ENCODE measurements at places on chromosomes 6 and 20.

DNA sequence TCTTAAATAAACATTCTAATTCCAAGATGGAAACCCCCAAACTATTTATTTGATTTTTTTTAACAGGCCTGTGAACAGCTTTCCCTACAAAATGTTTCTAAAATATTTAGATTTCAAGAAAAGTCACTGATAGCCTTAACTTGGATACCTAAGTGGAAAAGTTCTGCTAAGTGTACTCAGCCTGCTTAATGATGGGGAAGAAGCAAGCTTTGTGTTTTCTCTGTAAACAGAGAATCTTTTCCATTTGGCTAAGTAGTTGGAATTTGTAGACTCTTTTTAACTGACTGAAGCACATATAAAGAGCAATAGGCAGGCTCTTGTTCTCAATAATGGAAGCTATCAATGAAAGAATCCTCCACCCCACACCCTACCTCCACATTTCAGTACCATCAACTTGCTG lies 108.2 kb downstream of the KIF6 start:
- DNase-seq: no peak

DNA sequence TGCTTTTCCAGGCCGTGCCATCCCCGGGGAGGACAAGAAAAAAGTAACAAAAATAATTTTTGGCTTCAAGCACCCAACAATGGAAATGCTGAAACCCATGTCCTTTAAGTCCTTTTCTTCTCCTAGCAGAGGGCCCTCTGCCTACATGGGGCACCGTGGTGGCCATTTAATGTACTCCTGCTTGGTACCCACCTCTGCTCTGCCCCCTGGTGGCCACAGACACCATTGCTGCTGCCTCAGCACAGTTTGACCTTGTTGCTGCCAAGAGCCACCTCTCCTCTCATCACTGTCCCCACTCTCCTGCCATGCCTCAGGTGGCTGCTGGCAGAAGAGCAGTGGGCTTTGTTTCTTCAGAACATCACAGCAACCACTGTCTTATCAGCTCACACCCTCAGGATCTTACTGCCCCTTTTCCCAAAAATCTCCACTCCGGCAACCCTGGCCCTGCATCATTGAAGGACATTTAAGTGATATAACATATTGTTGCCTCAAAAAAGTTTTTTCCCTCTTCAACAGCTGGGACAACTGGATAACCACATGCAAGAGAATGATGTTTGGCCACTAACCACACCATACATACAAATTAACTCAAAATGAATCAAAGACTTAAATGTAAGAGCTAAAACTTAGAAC lies 12.9 kb upstream of the ARMC2 start:
- DNase-seq: peak; percentile 85

GRCh38 chr6:90431576-90431975 lies 134.9 kb upstream of the BACH2 start:
- no peak for DNase-seq

- DNase-seq: no peak
Measured at GRCh38 chr6:9405369-9405768, 970.0 kb upstream of the SLC35B3 start.

DNA sequence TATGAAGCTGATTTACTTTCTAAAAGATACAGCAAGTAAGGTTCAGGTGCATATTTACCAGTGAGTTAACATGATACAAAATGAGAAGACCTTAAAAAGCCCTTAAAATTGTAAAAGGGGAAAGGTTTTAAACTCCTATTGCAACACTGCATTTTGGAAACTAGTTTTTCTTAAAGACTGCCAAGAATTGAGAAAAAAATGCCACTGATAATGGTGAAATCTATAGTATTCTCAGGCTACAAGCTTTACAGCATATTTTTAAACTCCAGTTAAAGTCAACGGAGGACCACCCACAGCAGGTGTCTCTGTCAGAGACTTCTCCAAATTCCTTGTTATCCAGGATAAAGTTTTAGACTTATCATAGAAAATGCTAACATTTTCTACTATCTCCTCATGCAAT lies 53.6 kb downstream of the ELOVL5 start:
- no peak for DNase-seq

GRCh38 chr6:138377042-138377441 lies 663 bp upstream of the SMIM28 start:
- DNase-seq: no peak

- no peak for DNase-seq
Measured at GRCh38 chr20:5973172-5973571, 22.7 kb downstream of the MCM8 start.

DNA sequence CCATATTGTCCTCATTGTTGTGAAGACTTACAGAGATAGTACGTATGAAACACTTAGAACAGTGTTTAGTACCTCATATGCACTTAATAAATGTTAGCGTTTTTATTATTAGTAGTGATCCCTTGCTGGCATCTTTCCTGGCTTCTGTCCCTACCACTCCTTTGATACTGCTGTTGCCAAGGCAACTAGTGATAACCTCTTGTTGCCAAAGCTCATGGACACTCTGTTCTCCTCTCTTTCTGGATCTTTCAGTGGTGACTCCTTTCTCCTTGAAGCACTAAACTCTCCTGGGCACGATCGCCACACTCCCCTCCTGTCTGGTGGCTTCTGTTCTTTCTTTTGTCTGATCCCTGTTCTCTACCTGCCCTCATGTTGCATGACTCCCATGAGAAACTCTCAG lies 83.5 kb downstream of the FOXO3 start:
- DNase-seq: no peak

DNA sequence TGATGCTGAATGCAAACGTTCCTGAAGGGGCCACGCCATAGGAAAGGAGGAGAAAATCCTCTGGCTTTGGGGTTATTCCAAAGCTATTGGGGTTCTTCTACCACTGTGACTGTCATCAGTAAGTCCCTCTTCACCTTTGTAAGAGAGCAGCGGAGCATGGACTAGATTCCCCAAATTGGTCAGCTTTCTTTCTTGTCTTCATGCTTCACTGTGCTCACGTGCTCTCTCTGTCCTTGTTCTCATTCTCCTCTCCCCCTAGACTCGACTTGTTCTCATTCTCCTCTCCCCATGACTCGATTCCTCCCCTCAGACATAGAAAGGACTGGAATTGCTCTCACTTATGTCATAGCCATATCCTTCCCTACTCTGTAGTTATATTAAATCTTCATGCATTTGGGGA lies 54.8 kb upstream of the ADGRG6 start:
- no peak for DNase-seq

Data from Peyer's patch (tissue), 4 donors.